EL (cell line): ENCODE measurements at places on chromosomes 12 and 14.
A peak's percentile ranks its signal among the peaks of the same experiment; 100 is the strongest.

DNA sequence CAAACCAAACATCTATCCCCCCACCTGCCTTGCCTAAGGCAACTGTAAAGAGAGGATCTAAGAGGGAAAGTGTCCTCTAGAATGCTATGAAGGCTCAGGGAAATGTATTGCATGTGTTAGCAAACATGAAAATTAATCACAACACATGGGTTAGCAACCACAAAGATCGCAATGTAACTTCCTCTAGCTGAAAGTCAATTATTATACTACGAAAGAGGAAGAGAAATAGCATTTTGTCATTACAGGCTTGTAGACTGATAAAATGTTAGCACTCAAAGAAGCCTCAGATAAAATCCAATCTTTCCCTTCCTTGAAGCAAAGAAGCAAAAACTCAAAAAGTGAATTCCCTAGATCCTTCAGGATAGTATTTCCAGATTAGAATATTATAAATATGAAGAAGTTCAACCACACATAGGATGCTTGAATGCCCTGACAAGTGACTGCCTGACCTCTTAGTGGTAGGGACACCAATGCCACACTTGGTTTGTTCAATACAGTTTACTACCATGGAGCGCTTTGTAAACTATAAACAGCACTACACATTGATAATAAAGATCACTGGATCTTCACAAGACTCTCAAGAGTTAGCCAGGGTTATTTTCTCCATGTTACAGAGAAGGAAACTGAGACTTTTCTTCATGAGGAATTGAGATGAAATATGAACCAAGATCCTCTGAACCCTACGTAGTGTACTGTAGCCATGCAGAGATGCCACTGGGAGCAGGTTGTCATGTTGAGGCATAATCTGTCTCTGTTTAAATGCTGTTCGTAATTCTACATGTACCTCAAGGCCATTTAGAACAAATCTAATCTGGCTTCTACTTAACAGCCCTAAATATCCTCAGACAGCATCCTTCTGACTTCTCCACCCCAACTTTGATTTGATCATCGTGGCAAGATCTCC is 100.7 kb downstream of the ITPR2 start:
- no peak for DNase-seq

DNA sequence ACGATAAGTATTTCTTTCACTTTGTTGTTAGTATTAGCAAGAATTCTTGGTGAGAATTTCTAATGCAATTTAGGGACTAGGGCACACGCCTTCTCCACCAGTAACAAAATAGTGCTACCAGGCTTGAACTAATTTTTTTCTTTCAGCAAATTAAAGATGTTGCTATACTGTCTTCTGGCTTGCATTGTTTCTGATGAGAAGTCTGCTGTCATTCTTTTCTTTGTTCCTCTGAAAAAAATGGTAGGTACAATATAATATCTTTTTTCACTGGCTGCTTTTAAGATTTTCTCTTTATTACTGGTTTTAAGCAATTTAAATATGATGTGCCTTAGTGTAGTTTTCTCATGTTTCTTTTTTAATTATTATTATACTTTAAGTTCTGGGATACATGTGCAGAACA is 171.2 kb downstream of the PCNX1 start:
- DNase-seq: no peak

GRCh38 chr14:97748616-97749015 is 951.4 kb downstream of the VRK1 start:
- DNase-seq: no peak

DNA sequence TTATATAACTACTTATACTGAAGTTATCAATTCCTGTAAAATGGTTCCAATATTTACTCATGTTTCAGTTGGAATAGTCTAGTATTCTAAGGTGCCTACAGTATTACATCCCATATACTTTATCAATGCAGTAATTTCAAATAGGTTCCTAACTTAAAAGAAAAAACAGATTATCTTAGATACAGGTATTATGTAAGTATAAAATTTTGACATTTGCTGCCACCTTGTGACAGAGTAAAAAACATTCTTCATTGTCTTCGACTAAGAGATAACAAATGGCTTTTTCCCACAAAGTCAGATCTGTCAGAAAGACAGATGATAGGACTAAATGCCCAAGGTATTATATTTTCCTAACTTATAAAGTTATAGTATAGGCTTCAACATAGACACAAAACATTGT is 78.7 kb downstream of the TXNDC16 start:
- DNase-seq: peak; percentile 49

DNA sequence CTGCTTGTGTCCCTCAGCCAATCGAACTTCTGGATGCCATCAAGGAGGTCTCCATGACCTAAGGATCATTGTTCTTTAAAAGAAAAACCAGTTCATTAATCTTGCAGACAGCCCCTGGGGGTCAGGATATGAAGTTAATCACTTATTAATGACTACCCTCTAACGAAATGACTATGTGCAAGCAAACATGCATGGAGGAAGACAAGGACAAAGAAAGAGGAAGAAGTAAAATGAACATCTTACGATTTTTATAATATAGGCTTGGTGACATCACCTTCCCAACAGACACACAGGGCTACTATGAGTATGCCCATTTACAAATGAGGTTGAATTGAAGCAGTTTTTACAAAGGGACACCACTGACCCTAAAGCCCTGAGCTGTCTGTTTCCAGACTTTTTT is 111.1 kb upstream of the AMIGO2 start:
- no peak for DNase-seq

GRCh38 chr14:105153331-105153731 is 15.2 kb downstream of the JAG2 start:
- DNase-seq: no peak
